ENCODE measurements at places on chromosomes 6 and 20.

- no peak for DNase-seq
These were observed 262.1 kb upstream of the ADGRB3 start for GRCh38 chr6:68372991-68373390.

GRCh38 chr6:24574809-24575208 is 71.2 kb downstream of the KIAA0319 start:
- DNase-seq: no peak

GRCh38 chr6:124962639-124963415 is 590 bp downstream of the RNF217 start:
- DNase-seq: no peak

- DNase-seq: no peak
These were observed 434.7 kb upstream of the SOX4 start for GRCh38 chr6:21158873-21159272.

- DNase-seq: no peak
These were observed 66.0 kb downstream of the ZBTB2 start for GRCh38 chr6:151325075-151326050.

All from cerebellar nuclear complex (tissue), 1 donor.